ENCODE measurements at places on chromosomes 1 and 21.

DNA sequence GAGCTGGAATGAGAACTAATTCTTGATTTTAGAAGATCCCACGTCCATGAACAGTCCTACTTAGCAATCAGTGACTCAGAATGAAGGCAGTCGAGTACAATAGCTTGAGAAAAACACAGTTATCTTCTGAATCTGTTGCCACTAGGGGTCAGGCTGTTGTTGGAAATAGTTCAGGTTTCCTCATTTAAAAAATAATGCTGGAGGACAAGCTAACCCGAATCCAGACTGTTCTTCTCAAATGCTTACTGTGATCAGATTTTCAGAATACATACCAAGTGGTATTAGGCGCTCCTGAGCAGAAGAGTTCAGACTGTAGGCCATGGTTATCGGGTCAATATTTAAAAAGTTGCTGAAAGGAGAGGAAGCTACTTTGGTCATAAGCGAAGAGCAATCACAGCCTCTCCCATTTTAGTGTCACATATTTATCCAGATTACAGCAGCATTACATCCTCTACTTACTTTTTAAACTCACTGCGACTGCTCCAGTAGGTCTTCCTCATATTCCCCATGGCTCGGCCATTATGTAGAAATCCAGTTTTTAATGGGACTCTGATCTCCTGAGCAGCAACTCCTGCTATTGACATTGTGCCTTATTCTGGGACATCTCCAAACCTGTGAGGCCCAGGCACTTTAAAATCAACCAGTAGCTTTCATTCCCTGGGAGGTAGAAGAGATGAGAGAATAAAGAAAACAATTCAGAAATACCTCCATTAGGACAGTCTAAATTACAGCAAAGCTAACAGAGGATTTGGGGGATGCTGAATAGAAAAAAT lies 10.9 kb downstream of the ERRFI1 start:
- DNase-seq, result no peak

DNA sequence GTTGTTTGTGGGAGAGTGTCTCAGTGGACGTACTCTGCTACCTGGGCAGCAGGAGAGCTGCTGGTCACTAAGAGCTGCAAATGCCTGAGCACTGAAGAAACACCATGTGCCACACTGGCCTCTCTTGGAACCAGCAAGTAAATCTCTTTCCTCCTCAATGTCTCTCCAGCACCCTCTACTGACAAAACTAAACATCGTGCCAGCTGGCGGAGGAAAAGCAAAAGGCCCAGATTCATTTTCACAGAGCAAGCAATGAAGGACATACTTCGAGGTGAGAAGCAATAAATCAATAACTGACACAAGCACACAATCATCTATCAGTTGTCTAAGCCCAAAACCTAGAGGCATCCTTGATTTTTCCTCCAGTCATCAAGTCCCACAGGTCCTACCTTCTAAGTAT lies 78.1 kb downstream of the RERE start:
- no peak for DNase-seq

DNA sequence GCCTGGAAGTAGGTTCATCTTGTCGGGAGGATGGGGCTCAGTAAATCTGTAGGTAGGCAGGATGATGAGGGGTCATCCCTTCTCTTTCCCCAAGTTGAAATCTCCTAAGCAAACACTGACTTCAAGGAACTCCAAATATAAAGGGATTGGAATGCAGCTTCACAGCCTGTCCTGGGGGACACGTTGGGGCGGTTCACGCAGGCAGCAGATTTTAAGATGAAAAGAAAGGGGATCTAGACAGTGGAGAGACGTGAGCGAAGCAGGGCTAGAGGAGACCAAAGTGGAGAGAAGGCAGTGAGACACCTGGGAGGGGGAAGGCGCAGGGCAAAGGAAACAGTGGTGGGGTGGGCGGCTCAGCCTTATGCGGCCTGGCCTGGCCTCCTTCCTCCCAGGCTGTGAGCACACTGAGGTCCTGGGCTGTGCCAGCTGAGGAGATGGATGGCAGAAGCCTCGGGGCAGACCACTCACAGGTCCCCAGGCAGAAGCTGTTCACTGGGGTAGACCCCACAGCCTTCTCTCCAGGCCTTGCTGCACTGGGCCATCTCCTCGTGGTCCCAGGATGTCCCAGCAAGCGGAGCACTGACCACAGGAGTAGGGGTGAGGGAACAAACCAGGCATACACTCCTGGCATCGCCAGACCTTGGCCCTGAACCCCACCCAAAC lies 51.7 kb downstream of the TOR1AIP2 start:
- DNase-seq, result no peak

GRCh38 chr1:205481218-205481617 lies 23.3 kb upstream of the CDK18 start:
- no peak for DNase-seq

GRCh38 chr1:230127105-230128054 lies 60.3 kb downstream of the GALNT2 start:
- DNase-seq, result no peak

DNA sequence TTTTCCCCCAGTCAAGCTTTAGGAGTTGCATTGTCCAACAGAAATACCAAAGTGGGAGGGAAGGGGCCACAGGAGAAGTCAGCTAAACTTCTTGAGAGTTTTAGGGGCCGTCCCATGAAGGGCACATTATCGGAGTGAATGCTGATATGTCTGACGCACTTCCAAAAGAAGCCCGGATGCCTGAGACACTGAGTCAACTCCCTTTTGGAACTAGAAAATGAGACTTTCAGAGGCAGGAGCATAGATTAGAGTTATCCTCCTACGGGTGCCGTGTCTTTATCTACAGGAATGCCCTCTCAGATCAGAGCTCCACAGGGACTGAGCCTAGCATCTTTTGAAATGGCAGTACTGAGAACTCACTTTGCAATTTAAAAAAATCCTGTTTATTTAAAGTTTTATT lies 13.1 kb downstream of the ACTN2 start:
- DNase-seq, result no peak

- peak; percentile 20 for DNase-seq
Observed at GRCh38 chr21:46211786-46212720, 16.5 kb downstream of the LSS start.

- no peak for DNase-seq
Observed at GRCh38 chr1:152515434-152515783, 1.1 kb downstream of the CRCT1 start.

All from omental fat pad (tissue), 4 donors.